ENCODE measurements at places on chromosomes 1 and 21.

GRCh38 chr21:14900611-14901010, 164.2 kb downstream of the NRIP1 start:
- no peak for DNase-seq

DNA sequence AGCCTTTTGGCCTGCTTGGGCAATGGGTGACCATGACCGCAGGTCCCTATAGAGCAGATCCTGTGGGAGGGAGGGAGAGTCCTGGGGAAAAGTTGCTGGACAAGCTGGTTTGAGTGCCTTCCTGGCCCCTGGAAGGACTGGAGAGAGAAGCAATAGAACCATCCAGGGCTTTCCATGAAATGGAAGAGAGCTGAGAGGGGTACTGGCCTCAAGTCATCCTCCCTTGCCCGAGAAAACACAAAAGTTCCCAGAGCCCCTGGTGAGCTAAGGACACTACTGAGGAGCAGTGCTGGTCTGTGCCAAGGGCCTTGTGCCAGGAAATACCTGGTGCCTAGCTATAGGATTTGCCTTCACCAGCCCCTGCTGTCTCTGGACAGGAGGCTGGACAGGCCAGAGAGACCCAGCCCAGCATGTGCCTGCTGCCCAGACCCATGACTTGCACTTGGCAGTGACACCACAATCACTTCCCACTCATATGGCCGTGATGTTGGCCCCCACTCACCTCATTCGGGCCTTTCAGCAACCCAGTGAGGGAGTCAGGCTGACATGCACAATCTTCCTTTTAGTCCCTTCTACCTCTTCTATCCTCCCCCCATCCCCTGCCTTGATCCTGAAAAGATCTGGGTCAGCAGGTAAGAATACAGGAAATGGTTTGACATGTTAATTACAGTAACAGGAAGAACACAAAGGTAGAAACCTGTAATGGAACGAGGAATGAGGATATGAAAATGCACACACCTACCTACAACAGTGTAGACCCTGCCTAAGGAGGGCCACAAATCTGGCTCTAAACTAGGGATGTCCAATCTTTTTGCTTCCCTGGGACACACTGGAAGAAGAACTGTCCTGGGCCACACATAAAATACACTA, 7.0 kb downstream of the SH3BP5L start:
- DNase-seq = no peak

GRCh38 chr1:46053734-46054133, 78.7 kb downstream of the PIK3R3 start:
- no peak for DNase-seq

DNA sequence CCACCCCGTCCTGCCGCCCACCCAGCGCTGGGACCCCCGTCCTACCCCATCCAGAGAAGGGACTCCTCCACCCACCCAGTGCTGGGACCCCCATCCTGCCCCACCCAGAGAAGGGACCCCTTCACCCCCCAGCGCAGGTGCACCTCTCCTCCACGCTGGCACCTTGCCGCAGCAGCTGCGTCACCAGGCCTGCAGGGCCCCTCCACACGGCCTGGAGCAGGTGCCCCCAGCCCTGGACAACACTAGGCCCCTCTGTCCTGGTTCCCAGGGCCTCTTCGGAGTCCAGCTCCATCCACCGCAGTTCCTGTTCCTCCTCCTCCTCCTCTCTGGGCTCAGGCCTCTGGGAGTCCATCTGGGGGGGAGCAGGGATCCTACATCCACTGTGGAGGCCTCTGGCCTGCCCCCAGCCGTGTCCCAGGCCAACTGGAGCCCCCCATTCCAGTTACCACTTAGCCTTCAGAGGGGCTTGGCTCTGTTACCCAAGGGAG, 378 bp downstream of the ANKRD65 start:
- DNase-seq = no peak

GRCh38 chr1:183029591-183030000, 6.4 kb downstream of the LAMC1 start:
- no peak for DNase-seq

GRCh38 chr1:15944308-15945010, 31.4 kb downstream of the ZBTB17 start:
- DNase-seq = no peak
